Stimulated activated CD8-positive, alpha-beta memory T cell treated with anti-CD3 and anti-CD28 coated beads, Interleukin-15, amount 100 ng/mL, for 48 hours (primary cell): ENCODE measurements at places on chromosomes 5 and 9.

DNA sequence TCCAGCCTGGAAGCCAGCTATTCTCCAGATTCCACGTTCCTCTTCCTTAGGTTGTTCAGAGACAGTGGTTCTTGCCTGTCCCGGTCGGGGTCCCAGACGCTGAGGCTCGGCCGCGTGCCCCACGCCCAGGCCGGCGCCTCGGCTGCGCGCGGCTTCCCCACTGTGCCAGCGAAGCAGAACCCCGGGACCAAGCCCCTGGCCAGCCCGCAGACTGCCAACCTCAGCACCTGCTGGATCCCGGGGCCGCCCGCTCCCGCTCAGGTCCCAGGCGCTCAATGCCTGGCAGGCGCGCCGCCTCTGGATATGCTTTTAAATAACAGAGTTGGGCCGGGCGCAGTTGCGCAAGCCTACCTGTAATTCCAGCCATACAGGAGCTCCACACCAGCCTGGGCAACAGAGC is 195.5 kb downstream of the MAN2A1 start:
- DNase-seq: no peak

GRCh38 chr5:180096616-180097015 is 25.1 kb upstream of the RNF130 start:
- DNase-seq: no peak

- DNase-seq: no peak
Measured at GRCh38 chr5:150172145-150172544, 5.6 kb downstream of the CDX1 start.

GRCh38 chr9:106621313-106622163 is 241.4 kb upstream of the ZNF462 start:
- no peak for DNase-seq

DNA sequence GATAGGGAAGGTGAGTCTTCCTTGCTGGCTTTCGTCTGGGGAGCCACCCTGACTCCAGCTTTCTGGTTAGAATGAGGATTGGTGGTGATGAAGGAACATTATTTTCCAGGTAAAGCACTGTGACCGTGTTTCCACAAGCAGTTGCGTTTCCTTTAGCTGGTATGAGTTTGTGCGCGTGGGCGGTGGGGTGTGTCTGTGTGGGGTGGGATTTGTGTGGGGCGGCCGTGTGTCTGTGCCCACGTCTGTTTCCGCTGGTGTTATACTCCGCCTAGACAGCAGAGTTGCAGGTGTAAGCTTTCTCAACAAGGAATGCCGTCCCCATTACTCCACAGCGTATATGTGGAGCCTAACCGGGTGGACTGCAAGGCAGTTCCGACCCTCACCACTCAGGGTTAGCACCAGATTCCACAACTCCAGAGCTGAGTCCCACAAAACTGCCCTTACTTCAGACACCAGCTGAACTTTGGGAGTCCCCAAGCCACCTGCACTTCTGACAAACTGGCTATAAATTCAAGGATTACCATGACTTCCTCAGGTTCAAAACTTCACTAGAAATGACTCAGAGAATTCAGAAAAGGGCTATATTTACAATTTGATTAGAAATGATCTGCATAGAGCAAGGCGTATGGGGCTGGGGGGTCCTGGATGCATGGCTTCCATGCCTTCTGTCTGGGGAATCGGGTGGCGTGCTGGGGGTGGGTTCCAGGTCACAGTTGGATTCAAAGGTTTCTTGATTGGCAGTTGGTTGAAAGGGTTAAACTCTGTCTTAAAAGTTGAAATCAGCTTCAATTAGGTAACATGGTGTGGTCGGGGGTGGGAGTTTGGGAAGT is 29.8 kb downstream of the PROP1 start:
- no peak for DNase-seq

GRCh38 chr5:177113566-177114424 is 19.8 kb upstream of the NSD1 start:
- DNase-seq: peak; percentile 49

GRCh38 chr5:29983528-29984155 is 1209.8 kb upstream of the CDH6 start:
- DNase-seq: no peak

DNA sequence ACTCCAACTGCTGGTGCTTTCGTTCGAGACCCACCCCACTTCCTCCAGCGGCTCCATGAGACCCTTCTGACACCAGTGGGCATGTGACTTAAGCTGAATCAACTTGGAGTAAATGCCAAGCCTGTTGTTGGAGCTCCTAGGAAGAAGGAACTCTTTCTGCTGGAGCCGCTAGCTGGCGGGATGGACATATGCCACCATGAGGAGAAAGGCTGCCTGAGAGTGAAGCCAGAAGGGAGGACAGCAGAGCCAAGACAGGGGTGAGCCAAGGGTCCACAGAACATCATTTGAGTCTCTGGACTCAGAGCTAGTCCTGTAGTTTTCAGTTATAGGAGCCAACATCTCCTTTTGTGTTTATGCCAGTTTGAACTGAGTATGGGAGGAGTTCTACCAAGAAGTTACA is 35.9 kb downstream of the ANXA6 start:
- no peak for DNase-seq

- DNase-seq: no peak
Measured at GRCh38 chr9:131759017-131759647, 19.3 kb upstream of the RAPGEF1 start.

DNA sequence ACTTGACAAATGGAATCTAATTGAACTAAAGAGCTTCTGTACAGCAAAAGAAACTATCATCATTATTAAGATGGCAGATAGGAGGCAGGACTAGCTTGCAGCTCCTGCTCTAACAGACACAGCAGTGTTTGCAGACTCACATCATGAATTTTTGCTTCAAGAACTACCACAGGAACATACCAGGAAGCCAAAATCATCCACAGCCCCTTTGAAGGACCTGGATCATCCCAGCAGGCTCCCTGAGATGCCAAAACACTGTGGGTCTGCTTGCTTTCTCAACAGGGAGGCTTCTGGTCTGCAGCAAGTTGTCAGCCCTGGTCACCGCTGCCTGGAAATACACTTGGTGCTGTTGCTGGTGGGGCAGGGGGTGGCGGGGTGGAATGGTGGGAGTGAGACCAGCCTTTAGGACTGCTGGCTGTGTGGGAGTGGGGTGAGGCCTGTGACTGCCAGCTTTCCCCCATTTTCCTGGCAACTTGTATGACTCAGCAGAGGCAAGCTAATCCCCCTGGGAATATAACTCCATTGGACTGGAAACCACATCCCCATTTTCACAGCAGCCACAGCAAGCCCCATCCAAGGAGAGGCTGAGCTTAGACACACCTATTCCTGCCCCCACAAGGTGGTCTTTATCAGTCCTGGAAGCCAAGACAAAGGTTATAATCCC is 533.8 kb upstream of the CYLC2 start:
- no peak for DNase-seq

DNA sequence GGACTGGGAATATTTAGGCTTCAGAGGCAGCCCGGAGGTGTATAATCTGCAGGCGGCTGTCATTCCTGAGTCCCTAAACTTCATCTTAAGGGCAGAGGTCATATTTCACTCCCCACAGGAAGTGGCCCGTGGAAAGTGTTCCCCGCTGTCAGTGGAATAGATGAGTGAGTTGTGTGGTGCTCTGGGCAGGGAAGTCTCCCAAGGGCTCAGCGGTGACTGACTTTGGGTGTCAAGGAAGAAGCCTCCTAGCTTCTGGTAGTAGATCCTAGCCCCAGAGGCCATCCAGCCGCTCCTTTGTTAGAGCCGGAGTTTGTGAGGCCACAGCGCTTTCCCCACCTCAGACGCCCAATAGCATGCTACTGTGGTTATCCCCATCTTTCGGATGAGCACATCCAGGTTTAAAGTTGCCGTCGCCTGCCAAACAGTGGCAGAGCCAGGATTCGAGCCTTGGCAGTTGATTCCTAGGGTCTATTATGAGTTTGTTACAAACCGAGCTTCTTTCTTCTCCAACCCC is 38.9 kb upstream of the TIFAB start:
- no peak for DNase-seq

DNA sequence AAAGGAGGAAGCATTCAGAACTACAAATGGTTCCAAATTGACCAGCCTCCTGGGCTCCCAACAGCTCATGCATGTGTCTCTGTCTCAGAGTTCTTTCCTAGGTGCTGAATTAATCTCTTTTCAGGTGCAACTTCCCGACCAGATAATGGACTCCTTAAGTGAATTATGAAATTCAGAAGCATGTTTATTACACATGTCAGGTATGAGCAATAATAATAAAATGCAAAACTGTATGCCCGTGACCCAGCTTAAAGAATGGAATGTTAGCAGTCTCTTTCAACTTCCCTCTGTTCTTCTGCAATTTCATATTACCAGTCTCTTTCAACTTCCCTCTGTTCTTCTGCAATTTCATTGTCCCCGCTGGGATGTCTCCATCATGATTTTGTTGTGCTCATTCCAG is 60.4 kb downstream of the FBXL7 start:
- DNase-seq: no peak

DNA sequence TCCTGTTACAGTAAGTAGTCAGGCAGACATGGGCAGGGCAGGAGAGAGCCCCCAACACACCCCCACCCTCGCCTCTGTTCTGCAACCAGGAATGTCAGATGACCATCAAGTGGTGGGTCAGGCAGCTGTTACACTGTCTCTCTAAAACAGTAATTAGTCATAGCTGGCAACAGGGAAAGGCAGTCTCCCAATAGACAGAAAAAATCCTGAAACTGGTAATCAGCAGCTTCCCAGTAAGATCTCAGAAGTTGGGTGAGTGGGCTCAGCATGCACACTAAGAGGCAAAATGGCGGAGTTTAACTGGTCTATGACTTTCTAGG is 90.2 kb downstream of the C5orf15 start:
- DNase-seq: no peak

- no peak for DNase-seq
Measured at GRCh38 chr5:61638476-61638875, 306.4 kb downstream of the ZSWIM6 start.

DNA sequence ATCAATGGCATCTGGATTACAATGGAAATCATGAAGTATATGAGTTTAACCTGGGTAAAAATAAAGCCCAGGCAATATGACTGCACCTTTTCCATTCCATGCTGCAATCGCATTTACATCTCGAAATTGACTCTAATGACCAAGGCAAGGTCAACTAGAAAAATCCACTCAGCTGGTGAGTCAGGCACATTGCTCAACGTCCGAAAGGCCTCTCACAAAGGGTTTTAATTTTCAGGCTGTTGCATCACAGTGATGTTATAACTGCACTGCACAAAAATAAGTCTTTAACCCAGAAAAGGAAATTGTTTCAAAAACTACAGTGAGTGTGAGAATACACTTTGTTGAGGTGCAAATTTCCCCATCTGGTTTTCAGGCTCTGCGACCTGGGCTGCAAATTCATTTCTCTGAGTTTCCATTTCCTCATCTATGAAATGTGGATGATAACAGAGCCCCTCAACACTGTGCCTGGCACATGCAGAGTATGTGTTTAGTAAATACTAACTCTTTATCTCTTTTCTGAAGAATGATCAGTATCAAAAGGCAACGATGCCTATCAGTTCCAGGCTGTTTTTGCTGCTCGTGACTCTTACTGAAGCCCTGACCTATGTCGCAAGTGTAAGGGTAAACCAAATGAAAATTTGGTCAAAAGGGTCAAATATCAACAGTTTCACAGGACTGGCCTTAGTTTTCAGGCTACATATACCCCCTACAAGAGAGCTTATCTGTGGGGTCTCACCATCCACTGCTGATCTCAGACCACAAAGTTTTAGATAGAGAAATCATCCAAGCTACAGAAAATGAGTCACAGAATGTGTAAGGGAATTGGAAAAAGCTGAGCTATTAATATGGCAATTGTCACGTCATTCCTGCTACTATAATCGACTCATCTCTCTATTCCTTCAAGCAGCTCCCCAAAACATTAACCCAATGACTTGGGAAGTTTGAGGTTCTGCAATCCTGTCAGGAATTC is 4.1 kb downstream of the NFIL3 start:
- DNase-seq: no peak

DNA sequence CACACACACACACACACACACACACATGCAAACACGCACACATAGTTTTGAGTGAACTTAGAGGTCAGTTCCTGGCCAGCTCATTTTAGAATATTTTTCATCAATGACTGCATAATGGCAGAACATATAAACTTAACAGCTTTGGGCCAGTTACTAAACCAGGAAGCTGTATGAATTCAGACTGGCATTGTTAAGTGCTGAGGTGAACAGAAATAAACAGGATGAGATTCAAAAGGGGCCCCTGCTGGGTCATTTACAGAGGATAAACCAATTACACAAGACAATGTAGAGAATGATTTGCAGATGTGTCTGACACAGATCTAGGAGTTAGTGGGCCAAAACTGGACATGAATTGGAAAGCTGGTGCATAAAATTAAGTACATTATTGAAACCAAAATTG is 44.6 kb downstream of the MARCHF11 start:
- no peak for DNase-seq

DNA sequence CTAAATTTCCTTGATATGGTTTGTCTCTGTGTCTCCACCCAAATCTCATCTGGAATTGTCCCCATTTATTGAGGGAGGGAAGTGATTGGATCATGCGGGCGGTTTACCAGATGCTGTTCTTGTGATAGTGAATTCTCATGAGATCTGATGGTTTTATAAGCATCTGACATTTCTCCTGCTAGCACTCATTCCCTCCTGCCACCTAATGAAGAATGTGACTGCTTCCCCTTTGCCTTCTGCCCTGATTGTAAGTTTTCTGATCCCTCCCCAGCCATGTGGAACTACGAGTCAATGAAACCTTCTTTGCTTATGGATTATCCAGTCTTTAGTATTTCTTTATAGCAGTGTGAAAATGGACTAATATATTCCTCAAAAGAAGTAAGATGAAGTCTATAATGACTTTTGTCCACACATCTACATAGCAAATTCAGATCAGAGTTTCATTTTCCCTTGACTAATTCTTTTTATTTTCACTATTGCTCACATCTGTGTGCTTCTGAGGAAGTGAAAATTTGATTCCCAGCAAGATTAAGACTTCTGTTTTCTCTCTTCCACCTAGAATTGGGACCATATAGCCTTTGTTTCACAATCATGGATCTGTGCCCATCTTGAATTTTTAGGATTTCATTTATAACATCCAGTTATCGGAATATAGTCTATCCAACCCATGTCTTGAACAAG is 393.5 kb downstream of the DMAC1 start:
- DNase-seq: no peak

DNA sequence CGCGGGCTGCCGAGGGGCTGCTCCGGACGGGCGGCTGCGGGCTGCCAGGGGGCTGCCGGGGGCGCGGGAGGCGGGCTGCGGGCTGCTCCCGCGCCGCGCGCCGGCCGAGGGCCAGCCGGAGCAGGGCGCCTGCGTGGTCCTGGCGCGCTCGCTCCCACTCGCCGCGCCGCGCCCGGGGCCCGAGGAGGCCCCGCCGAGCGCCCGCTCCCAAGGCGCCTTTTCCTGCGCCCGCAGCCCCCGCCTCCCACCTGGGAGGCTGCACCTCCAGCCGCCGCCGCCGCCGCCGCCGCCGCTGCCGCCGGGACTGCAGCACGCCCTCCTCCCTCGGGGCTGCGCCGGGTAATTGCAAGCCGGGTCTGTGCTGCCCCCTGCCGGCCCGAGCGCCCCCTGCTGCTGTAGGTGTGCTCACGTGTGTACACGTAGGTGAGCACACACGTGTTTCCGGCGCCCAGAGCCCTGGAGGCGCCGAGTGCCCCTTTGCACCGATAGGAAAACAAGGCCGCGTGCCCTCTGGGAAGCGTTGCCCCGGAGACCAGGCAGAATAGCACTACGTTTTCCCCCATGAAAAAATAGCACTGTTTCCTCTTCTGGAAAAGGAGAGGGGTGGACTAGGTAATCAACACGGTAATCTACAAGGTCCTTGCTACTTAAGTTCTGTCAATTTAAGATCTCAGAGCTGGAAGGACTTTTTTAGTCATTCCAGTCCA is at the start of gene EPB41L4B:
TSS of gene EPB41L4B (minus strand) at position 318 of the 707 bp plus-strand sequence. CDS start 613 bp downstream, outside the sequence.
- peak; percentile 81 for DNase-seq
